ENCODE measurements at places on chromosomes 5 and 9. TPM values are rescaled to one million over a fixed set of nuclear protein-coding genes. Genes with fewer than 3 reads are reported as not detected.

The ZNF658 gene
- total RNA-seq = 2.2 TPM

The PCDHB11 gene
- total RNA-seq = 0.27 TPM

The GMCL2 gene
- not detected for total RNA-seq

The TMEM215 gene
- total RNA-seq = not detected

The CD14 gene
- total RNA-seq = 5.4 TPM

The GABRA6 gene
- not detected for total RNA-seq

GRCh38 chr5:139745132-139745799 lies 50.3 kb upstream of the PSD2 start:
- peak; percentile 84 for DNase-seq

- DNase-seq = no peak
Observed at GRCh38 chr5:166370928-166371690, 1920.3 kb upstream of the WWC1 start.

GRCh38 chr9:127568971-127569885 lies 42.8 kb upstream of the STXBP1 start:
- peak; percentile 54 for DNase-seq

DNA sequence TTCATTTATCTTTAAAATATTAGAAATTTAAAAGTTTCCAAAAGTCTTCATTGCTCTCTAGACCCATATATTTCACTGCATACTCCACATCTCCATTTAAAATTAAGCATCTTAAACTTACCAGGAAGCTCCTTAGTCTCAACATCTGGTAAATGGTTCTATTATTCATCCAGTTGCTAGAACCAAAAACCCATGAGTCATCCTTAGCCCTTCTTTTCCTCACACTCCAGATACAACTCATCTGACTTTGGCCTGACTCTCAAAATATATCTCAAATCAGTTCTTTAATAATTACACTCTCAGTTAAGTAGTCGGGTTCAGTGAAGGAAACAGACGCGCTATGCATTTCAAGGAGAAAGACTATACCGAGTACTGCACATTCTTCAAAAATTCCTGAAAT lies 110.2 kb upstream of the COX7C start:
- DNase-seq = no peak

DNA sequence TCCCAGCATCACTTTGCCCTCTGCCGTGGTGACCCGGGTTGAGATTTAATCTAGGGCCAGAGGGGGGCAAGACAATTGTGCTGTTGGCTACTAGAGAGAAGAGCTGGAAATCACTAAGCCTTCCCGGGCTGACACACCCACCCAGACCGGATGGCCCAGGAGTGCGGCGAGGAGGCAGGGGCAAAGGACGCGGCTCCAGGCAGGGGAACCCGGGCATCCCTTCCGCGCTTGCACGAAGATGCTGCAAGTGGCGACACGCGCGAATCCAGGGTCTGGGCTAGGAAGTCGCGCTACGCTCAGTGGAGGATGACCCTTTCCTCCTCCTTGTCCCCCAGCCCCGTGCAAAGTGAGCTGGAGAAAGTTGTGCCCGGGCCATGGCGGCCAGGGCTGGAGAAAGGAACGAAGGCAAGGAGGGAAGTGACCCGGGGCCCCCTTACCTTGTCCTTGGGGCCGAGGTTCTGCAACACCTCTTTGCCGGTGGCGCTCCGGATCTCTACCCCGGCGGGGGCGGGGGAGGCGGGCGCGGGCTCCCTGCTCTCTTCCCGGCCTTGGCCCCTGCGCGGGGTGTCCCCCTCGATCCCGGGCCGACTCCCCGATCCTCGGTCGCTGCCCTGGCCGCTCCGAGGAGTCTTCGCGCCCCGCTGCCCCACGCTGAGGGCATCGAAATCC lies 693 bp downstream of the DPYSL3 start:
- no peak for DNase-seq

DNA sequence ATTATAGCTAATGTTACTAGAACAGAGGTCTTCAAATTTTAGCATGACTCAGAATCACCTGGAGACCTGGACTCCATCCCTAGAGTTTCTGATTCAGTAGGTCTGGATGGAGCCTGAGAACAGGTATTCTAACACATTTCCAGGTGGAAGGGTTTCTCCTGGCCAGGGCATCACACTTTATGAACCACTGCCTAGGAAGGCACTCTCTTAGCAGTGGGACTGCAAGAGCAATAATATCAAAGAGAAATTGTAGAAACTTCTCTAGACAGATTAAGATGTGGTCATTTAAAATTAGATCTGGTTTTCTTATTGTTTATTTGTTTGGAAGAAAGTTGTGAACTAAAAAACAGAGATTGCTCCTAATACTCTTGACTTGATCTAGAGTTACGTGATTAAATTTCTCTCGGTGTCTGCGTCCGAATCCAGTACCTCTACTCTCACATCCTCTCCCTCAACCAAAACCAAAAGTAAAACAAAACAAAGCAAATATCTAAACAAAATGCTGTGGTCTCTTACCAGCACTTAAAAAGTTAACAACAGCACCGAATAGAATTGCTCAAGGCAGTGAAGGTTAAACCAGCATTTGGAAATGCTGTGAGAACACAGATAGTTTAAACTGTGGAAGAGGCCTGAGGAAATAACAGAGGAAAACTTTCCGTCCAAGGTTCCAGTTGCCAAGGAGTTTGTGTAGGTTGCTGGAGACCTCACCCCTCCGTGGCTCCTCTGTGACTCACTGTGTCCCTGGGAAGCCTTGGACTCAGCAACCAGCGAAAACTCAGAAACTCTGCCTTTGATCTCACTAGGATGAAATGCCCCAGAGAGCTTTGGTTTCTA lies 193.4 kb downstream of the ARRDC3 start:
- no peak for DNase-seq

- DNase-seq = peak; percentile 48
Observed at GRCh38 chr9:110919609-110920008, 118.7 kb downstream of the LPAR1 start.

DNA sequence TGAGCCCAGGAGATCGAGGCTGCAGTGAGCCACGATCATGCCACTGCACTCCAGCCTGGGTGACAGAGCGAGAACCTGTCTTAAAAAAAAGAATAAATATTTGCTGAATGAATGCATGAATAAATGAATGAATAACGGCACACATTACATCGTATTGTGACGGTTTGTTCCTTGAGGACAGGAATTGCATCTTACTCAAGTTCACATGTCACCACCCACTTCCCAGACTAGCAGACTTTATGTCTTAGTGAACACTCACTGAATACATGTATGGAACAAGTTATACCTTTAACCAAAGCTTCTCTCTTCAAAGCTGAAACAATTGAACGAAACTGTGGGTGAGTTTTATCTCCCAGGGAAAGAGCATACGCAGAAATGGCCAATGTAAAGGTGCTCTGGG lies 53.2 kb upstream of the TRAF1 start:
- DNase-seq = no peak

GRCh38 chr5:32443541-32444430 lies 754 bp downstream of the ZFR start:
- peak; percentile 37 for DNase-seq
